Suppressor macrophage treated with lipopolysaccharide for 4 hours (primary cell): ENCODE measurements at places on chromosomes 5 and 9.
A peak's percentile ranks its signal among the peaks of the same experiment; 100 is the strongest.

GRCh38 chr5:56822981-56823380, 7.6 kb downstream of the MAP3K1 start:
- peak; percentile 58 for DNase-seq

- DNase-seq = no peak
Observed at GRCh38 chr9:134826336-134827285, 54.0 kb upstream of the FCN2 start.

DNA sequence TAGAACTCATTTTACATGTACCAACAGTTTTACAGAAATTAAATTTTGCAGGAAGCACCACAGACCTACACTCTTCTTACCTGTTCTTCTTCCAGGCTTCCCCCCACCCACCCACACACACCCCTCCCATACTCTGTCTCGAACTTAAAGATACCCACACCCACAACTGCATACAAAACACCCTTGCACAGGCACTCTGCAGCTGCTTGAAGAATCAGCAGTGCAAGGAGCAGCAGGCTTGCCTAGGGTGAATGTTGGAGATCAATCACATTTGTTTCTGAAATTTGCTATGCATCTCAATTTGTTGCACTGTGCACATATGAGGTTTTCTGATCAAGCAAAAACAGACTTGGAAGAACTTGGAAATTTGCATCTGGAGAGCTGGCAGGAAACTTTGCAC, 77.5 kb upstream of the TGFBR1 start:
- DNase-seq = no peak

- DNase-seq = peak; percentile 92
Observed at GRCh38 chr9:131502781-131503625, at the start of gene POMT1. TSS of gene POMT1 (plus strand) at chr9:131502918. CDS start at chr9:131504219, 1,301 bp downstream.

GRCh38 chr5:177444106-177445051, 2.2 kb upstream of the PRR7 start:
- DNase-seq = no peak

DNA sequence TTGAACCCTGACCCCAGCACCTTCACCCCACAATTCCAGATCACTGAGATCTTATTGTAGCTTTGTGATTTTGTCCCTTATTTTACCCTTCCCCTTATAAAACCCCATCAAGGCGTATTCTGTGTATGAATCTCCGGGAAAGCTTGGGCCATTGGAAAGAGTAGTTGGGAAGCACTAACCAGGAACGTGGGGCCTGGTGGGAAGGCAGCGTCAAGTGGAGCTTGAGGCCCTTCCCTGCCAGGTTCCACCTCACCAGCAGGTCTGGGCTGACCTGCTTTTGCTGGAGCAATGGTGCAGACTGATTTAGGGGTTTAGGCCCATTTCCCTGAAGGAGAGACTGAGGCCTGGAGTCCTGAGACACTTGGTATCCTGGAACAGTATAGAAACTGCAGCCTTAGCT, 9.3 kb downstream of the PHF2 start:
- DNase-seq = no peak
